D721Med (cell line): ENCODE measurements at places on chromosomes 12 and 14.

DNA sequence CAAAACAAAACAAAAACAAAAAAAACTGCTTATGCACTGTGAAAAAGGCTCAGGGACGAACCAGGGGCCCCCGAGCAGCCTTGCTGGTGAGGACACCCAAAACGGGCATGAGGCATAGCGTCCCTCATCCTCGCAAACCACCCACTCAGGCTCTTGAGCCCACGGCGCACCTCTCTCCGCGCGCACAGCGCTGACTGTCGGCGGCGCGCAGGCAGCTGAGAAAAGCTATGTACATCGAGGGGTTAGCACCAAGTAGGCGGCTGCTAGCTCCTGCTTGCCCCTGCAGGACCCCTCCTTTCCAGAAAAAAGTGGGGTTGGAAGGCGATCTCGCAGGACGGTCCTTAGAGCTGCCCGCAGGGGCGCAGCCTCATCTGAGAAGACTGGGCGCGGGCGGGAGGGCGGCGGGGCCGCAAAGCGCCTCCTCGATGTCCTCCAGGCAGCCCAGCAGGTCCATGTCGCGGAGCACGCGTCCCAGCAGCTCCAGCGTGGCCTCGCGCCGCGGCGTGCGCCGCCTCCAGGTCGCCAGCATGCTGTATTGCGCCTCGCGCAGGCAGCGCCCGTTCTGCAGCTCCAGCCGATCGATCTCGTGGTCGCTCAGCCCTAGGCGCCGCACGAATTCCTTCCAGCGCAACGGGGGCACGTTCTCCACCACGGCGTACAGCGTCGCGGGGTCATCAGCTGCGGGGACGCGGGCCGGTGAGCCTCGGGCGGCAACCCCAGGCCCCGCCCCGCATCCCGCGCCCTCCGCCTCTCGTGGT is 12.8 kb downstream of the TNFRSF1A start:
- DNase-seq, result no peak

GRCh38 chr12:59446116-59446515 is 149.7 kb upstream of the SLC16A7 start:
- no peak for DNase-seq

DNA sequence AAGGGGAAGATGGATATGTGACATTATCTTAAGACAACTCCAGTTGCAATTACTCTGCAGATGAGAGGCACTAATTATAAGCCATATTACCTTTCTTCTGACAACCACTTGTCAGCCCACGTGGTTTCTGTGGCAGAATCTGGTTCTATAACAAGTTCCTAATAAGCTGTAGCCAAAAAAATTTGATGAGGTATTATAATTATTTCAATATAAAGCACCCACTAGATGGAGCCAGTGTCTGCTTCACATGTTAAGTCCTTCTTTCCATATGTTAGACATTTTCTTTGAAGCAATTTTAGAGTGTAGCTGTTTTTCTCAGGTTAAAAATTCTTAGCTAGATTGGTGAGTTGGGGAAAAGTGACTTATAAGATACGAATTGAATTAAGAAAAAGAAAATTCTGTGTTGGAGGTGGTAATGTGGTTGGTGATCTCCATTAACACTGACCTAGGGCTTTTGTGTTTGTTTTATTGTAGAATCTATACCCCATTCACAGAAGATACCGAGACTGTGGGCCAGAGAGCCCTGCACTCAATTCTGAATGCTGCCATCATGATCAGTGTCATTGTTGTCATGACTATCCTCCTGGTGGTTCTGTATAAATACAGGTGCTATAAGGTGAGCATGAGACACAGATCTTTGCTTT is 36.9 kb downstream of the PSEN1 start:
- DNase-seq, result no peak

- no peak for DNase-seq
Observed at GRCh38 chr12:98883231-98883630, 238.1 kb downstream of the APAF1 start.

DNA sequence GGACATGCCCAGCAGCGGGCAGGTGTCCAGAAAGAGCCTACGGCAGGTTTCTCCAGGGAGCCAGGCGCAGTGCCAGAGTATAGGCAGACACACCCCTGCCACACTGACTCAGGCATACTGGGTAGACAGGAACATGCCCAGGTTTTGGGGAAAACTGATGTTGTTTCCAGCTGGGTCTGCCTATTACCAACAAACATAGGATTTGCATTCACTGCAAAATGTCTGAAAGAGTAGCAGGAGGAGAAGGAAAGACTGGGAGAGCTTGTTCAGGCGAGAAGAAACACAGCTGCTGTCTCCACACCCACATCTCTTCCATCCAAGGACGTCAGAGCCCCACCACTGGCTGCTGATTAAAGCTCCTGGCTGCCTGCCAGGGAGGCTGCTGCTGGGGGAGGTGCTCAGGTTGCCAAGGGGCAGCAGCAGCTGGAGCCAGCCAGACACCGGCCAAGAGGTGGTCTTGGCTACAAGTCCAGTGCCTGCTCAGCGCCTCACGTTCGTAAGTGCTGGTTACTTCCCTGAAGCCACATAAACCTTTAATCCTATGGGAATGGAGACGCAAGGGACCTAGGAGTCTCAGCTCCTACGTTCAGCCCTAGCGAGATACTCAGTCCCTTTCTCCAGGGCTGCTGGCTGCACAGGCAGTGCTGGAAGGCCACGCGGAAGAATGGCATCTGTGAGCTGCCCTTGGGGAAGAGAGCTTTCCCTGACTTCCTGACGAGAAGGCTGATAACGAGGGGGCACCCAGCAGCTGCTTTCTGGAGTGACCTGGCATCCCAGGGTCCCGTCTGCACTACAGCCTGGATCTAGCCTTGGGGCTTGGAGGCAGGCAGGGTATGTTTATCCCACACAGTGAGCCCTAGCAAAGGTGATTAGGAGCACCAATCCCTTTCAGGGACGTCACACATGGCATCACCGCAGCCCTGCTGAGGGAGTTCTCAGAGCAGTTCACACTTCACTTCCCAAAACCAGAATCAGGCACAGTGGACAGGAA is 58.1 kb downstream of the PLEKHG3 start:
- peak; percentile 41 for DNase-seq

DNA sequence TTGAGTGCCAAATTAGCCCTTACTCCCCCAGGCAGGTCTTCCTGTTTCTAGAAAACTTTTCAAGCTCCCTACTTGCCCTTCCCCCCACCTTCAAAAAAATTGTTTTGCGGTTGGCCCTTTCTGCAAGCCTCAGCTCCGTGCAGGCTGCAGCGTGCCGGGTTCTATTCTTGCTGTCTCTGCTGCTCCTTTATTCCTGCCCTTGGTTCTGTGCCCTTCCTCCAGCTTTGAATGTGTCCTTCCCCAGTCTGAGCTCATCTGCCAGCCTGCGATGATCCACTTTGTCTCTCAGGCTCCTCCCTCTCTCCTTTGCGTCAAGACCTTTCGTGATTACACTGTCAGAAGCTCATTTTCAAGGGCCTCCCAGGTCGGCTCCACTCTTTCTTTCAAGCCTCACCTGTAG is 98.6 kb downstream of the IRF2BPL start:
- peak; percentile 61 for DNase-seq

- DNase-seq, result no peak
Observed at GRCh38 chr12:53499266-53500141, at the start of gene MAP3K12. MAP3K12 (minus strand) TSS chr12:53499458; CDS start chr12:53487391, 12,067 bp downstream.

GRCh38 chr14:92690171-92691011 is 58.0 kb downstream of the LGMN start:
- no peak for DNase-seq

GRCh38 chr12:4119157-4119761 is 154.3 kb upstream of the CCND2 start:
- DNase-seq, result no peak

GRCh38 chr14:84250893-84251292 is 1279.1 kb upstream of the FLRT2 start:
- DNase-seq, result no peak

- no peak for DNase-seq
Observed at GRCh38 chr14:37508503-37508902, 86.5 kb downstream of the FOXA1 start.

DNA sequence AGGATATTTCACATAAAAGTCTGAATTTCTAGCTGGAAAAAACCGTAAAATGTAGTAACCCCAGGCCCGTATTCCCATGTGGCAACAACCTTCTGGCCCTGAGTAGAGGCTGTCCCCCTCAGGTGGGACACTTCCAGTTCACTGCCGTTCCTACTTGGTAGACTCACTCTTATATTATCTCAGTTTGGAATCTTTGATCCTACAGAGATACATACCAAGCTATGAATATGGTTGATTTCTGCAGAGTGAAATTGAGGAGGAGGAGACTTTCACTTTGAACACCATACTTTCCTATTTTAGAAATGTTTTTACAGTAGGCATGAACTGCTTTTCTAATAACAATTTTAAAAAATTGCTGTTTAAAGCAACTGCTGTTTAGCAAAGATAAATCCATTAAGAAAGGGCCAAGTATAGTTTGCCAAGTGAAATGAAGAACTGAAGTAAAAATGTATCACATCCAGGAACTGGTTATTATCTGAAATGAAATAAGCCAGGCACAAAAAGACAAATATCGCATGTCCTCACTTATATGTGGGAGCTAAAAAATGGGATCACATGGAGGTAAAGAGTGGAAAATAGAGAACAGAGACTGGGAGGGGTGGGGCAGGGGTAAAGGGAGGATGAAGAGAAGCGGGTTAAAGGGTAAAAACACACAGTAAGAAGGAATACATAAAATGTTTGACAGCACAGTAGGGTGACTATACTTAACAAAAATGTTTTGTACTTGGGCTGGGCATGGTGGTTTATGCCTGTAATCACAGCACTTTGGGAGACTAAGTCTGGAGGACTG is 92.8 kb upstream of the METAP2 start:
- no peak for DNase-seq

- no peak for DNase-seq
Observed at GRCh38 chr14:77991128-77991772, 178.9 kb upstream of the NRXN3 start.

- DNase-seq, result no peak
Observed at GRCh38 chr12:78966926-78967325, 102.4 kb downstream of the SYT1 start.

DNA sequence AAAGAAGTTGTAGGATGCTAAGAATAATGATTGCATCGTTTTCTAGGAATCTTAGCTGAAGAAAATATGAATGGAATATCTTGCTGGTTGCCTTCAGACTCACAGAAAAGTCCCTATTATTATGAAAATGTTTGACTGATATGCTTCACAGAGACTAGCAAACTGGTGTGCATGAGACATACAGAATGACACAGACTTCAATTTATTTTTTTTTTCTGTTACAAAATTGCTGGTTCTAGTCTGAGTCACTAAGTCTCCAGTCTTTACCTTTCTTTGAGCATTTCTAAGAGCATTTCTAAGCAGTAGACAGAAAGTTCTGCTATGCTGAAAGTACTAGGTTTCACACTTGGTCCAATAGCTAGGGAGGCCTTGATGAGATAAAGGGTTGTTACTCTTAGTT is 377.6 kb upstream of the ATP2B1 start:
- no peak for DNase-seq

DNA sequence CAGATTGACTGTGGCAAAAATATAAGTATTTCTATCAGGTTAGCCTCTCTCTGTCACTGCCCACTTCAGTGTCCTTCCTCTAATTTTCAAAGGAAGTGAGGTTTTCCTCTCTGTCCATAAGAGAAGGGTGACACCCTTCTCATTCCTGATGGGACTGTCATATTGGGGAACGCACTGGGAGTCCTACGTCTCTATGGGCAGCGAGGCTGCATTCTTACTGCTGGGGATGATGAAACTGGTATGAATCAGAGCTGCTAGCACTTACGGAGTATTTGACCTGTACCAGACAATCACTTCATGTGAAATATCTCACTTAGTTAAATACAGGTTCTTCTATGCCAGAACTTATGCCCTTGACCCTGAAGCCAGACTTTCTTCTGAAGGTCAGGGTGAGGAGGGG is 436.3 kb downstream of the DPF3 start:
- no peak for DNase-seq

DNA sequence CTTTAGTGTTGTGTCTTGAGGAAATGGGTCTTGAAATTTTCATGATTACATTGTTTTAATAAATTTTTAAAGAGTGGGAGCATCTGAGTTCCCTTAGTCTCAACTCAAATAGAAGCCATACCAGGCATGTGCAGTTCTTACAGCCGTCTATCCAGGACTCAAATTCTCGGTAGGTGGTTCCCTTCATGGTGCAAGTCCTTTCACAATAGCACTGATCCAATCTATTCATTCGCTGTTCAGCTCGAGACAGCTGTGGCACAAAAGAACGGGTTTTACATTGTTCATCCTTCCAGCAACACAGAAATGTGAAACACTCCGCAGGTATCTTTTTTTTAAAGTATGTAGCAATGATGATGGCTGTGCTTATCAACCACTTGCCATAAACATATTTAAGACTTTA is 100.2 kb downstream of the NELL2 start:
- DNase-seq, result no peak

GRCh38 chr12:47875746-47876439 is 28.9 kb downstream of the VDR start:
- no peak for DNase-seq

GRCh38 chr14:54743382-54743781 is 159.2 kb downstream of the GCH1 start:
- DNase-seq, result no peak
